A673 (cell line): ENCODE measurements at places on chromosomes 4 and X. TPM values are rescaled to one million over a fixed set of nuclear protein-coding genes. Genes with fewer than 3 reads are reported as not detected.

DNA sequence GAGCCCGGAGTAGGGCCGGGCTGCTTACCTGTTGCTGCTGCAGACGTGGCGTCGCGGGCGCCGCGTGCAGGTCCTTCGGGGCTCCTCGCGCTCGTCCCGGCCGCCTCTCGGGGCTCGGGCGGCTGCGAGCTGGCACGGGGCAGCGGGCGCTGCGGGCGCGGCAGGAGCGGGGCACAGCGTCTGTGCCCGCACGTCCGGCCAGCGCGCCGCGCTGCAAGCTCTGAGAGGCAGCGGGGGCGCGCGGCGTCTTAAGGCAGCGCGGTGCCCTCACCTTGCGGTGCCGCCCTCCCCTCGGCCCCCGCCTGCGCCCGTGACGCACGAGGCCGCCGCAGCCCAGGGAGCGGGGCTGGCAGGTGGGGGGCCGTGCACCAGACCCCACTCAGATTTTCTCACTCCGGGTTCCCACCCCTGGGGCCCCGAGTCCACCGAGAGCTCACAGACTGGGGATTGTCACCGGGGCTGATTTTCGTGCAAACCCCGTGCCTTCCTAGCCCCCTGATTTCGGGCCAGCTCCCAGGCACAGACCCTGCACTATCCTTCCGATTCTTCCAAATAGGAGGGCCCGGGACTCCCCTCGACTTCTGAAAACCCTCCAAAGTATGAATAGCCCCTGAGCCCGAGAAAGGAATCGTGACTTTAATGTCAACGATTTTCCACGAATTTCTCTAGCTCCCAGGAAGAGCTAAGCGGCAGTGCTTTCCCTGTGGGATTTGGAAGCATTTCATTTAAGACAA, at the start of gene GPR101:
Gene GPR101 (minus strand): TSS at position 222 of the 734 bp plus-strand sequence. CDS start 2,321 bp downstream, outside the sequence.
- peak within 1 kb of the TSS; percentile 35 for H3K4me3 ChIP-seq
- DNase-seq: no peak
- no peak within 1 kb of the TSS for H3K27ac ChIP-seq
- peaks cover 5% of the 10 kb centered on the region for H3K4me1 ChIP-seq

LINC00632 gene
- total RNA-seq: 4.2 and 7.5 TPM in 2 replicates

- H3K36me3 ChIP-seq: no peaks in the 10 kb centered on the region
- no peak overlapping the region for H3K4me3 ChIP-seq
- no peak for DNase-seq
- peaks cover 18% of the 10 kb centered on the region for H3K27me3 ChIP-seq
Observed at GRCh38 chr4:6520978-6521377, 48.6 kb upstream of the PPP2R2C start.

EMCN gene
- total RNA-seq: 7.8 and 7.9 TPM in 2 replicates

DNA sequence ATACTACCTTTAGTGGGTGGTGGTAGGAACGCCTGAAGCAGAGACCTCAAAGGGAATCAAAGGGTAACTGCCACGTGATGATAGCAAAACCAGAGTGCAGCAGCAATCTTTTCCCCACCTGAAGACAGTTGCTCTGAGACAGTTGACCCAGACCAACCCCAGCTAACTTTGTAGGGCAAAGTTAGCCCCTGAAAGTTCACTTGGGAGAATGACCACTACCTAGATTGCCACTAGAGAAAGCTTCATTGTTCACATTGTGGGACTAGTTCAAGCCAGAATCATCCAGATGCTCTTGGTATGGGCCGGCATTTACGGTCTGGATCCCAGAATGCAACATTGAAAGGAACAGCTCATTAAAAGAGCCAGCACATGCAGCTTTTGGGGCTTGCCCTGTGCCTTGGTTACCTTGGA, 4.1 kb downstream of the SEPTIN6 start:
- no peak overlapping the region for H3K4me3 ChIP-seq
- DNase-seq: no peak
- no peaks in the 10 kb centered on the region for H3K27me3 ChIP-seq
- H3K27ac ChIP-seq: no peak overlapping the region
- H3K36me3 ChIP-seq: no peaks in the 10 kb centered on the region

TCEAL8 gene
- 62.9 and 66.2 TPM in 2 replicates for total RNA-seq

DNA sequence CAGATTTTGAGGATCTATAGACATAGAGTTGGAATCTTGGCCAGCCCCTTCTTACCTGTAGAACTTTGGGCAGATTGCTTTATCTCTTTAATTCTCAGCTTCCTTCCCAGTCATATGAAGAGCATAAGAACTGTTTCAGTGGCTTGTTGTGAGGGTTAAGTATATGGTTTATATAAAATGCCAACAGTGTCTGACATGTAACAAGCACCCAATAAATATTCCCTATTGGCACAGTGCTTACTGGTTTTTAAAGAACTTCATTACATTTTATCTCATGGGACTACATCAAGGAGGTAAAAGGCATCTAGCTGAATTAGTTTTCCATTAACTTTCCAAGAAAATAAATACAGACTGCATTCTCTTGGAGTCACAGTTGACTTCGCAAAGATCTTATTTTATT, 106.7 kb upstream of the LIMCH1 start:
- H3K27me3 ChIP-seq: no peaks in the 10 kb centered on the region
- DNase-seq: no peak
- H3K4me3 ChIP-seq: no peak overlapping the region
- peaks cover 21% of the 10 kb centered on the region for H3K4me1 ChIP-seq

GRCh38 chr4:56261027-56261426, 126.3 kb downstream of the AASDH start:
- H3K4me1 ChIP-seq: no peaks in the 10 kb centered on the region
- H3K4me3 ChIP-seq: no peak overlapping the region
- no peak overlapping the region for H3K27ac ChIP-seq

DNA sequence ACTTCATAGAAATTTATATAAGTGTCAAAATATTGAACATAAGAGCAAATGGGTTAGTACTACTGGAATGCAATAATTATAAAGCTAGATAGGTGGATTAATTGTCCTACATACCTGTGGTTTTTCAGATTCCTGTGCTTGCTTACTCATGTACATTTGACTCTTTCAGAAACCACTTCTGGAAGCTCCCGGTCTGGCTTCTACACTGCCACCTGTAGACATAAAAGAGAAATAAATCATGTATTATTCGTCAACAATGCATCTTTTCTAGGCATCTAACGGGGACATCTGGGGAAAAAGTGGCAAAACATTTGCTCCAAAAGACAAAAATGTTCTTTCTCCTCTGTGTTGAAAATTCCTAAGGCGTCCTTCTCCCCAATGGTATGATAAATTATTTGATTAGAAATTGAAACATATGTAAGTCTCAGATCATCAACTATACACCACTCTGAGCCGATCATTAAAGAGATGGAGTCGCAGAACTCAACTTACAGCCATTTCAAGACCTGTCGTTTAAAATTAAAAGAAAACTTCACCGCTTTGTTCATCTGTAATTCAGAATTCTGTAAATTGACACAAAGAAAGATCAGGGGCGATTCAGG, 648.7 kb upstream of the DIPK2B start:
- peaks cover 37% of the 10 kb centered on the region for H3K36me3 ChIP-seq
- peaks cover 14% of the 10 kb centered on the region for H3K4me1 ChIP-seq
- peak overlapping the region; percentile 65 for H3K4me3 ChIP-seq
- H3K27ac ChIP-seq: peak overlapping the region; percentile 70
- H3K27me3 ChIP-seq: no peaks in the 10 kb centered on the region

TMEM184C gene
- 36.3 and 38.7 TPM in 2 replicates for total RNA-seq

DNA sequence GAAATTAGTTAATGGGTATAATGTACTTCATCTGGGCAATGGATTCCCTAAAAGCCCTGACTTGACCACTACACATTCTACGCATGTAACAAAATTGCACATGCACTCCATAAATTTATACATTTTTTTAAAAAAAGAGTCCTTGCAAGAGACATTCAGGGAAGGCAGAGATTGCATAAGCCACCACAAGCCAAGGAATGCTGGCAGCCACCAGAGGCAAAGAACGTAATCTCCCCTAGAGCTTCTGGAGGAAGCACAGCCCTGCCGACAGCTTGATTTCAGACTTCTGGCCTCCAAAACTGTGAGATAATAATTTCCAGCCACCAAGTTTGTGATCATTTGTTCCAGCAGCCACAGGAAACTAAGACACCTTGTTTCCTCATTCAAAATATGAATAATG, 185.6 kb upstream of the GALNT7 start:
- H3K36me3 ChIP-seq: no peaks in the 10 kb centered on the region
- no peak overlapping the region for H3K27ac ChIP-seq
- no peak for DNase-seq
- H3K4me3 ChIP-seq: no peak overlapping the region

GRCh38 chr4:117479673-117480072, 394.3 kb upstream of the TRAM1L1 start:
- H3K27ac ChIP-seq: no peak overlapping the region
- no peaks in the 10 kb centered on the region for H3K36me3 ChIP-seq
- DNase-seq: no peak
- no peaks in the 10 kb centered on the region for H3K27me3 ChIP-seq
- no peaks in the 10 kb centered on the region for H3K4me1 ChIP-seq

GRCh38 chr4:107098401-107098800, 62.3 kb upstream of the DKK2 start:
- H3K4me3 ChIP-seq: no peak overlapping the region
- no peak for DNase-seq
- H3K27me3 ChIP-seq: no peaks in the 10 kb centered on the region
- H3K36me3 ChIP-seq: no peaks in the 10 kb centered on the region
- H3K27ac ChIP-seq: no peak overlapping the region

GRCh38 chr4:110787109-110787508, 164.2 kb upstream of the PITX2 start:
- H3K36me3 ChIP-seq: no peaks in the 10 kb centered on the region
- H3K27ac ChIP-seq: no peak overlapping the region
- no peak for DNase-seq
- no peaks in the 10 kb centered on the region for H3K4me1 ChIP-seq
- no peak overlapping the region for H3K4me3 ChIP-seq

- DNase-seq: no peak
- peaks cover 37% of the 10 kb centered on the region for H3K27me3 ChIP-seq
- no peak overlapping the region for H3K4me3 ChIP-seq
- no peak overlapping the region for H3K27ac ChIP-seq
- H3K4me1 ChIP-seq: no peaks in the 10 kb centered on the region
- H3K36me3 ChIP-seq: no peaks in the 10 kb centered on the region
Observed at GRCh38 chr4:6236816-6237390, 32.7 kb upstream of the WFS1 start.

DNA sequence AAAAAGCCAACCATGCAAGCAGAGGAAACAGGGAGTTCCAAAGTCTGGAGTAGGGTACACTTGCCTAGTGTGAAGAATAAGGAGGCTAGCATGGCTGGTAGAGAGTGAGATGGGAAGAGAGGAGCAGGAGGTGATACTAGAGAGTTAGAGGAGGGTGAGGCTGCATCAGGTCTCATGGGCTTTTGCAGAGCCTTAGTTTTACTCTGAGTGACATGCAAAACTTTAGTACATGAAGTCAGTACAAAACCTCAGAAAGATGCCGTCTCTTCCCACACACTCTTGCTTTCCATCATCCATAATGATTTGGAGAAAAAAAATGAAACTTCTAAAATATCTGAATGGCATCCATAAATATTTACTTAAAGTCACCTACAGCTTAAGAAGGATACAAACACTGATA, 5.0 kb downstream of the OPRPN start:
- H3K4me1 ChIP-seq: no peaks in the 10 kb centered on the region
- no peak overlapping the region for H3K4me3 ChIP-seq
- H3K27me3 ChIP-seq: no peaks in the 10 kb centered on the region
- no peak for DNase-seq
- no peaks in the 10 kb centered on the region for H3K36me3 ChIP-seq

LEF1 gene
- 2.5 and 2.7 TPM in 2 replicates for total RNA-seq

- H3K4me3 ChIP-seq: no peak overlapping the region
- H3K36me3 ChIP-seq: no peaks in the 10 kb centered on the region
- no peak overlapping the region for H3K27ac ChIP-seq
- DNase-seq: no peak
- H3K27me3 ChIP-seq: no peaks in the 10 kb centered on the region
Observed at GRCh38 chr4:120870279-120870673, 52.2 kb downstream of the PRDM5 start.

DNA sequence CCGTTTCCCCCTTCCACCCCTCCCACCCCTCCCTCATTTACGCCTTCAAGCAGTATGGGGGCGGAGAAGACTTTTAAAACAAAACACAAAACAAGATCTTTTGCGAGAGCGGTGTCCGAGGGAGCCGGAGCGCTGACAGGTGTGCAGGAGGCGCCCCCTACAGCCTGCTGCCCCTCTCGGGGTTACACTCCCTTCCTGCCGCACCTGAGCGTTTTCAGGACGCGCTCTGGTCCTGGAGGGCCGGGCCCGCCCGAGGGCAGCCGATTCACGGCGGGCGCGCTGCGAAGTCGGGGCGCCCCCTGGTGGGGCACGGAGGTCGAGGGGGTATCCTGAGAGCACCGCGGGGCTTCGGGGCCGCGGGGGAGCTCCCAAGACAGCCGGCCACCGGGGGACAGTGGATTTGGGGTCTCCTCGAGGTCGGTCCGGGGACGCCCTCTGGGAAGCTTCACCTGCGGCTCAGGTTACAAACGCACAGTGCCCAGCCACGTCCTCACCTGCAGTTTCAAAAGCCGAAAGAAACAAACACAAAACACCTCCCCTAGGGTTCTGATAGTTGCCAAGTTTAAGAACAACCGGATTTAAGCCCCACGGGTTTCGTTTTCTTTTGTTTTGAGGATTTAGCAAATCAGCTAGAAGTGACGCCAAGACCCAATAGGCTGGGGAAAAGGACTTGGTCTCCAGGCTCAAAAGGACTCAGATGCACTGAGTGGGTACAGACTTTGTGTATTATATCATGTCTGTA, 8.0 kb upstream of the NEUROG2 start:
- H3K4me3 ChIP-seq: peak overlapping the region; percentile 50
- H3K27ac ChIP-seq: no peak overlapping the region
- H3K4me1 ChIP-seq: peaks cover 6% of the 10 kb centered on the region
- peaks cover 39% of the 10 kb centered on the region for H3K27me3 ChIP-seq
- no peaks in the 10 kb centered on the region for H3K36me3 ChIP-seq
- peak; percentile 75 for DNase-seq

GCNA gene
- total RNA-seq: 1.8 and 3.0 TPM in 2 replicates

DNA sequence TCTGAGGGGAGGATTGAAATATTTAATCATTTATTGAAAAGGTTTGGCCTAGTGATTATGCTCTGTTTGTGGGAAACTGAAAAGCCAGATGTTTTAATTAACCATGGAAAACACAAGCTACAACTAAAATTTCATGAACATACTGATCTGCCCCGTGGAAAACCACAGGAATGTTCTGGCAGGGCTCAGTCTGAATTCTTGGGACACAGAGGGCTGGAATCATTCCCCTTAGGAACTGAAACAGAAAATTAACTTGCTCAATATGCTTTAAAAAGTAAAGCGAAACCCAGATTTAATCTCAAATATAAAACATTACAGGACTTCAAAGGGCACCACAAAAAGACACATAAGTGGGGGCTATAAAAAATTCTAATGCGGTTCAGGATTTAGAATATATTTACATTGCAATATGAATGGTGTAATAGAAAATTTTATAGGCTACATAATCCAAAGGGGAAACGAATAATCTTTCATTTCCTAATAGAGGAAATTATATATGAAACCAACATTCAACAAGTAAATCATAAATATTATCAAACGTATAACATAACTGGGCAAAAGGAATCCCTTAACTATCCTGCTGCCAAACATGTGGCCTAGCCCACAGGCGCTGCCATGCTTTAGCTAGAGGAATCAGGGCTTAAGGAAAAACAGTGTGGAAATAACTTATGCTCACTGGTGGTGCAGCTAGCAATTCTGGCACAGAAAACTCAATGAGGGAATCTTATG, 70.9 kb downstream of the APBB2 start:
- peak; percentile 62 for DNase-seq
- H3K36me3 ChIP-seq: no peaks in the 10 kb centered on the region
- no peak overlapping the region for H3K27ac ChIP-seq
- H3K4me1 ChIP-seq: peaks cover 16% of the 10 kb centered on the region
- H3K27me3 ChIP-seq: peaks cover 3% of the 10 kb centered on the region
